ENCODE measurements at places on chromosomes 5 and 9. TPM values are rescaled to one million over a fixed set of nuclear protein-coding genes. Genes with fewer than 3 reads are reported as not detected.
A peak's percentile ranks its signal among the peaks of the same experiment; 100 is the strongest.

GRCh38 chr5:68380078-68380477, 164.5 kb downstream of the PIK3R1 start:
- H3K4me1 ChIP-seq = peaks cover 7% of the 10 kb centered on the region
- no peak for DNase-seq
- no peaks in the 10 kb centered on the region for H3K36me3 ChIP-seq
- no peaks in the 10 kb centered on the region for H3K27me3 ChIP-seq
- no peak overlapping the region for H3K4me3 ChIP-seq

GRCh38 chr5:107950776-107951175, 280.0 kb upstream of the EFNA5 start:
- no peaks in the 10 kb centered on the region for H3K36me3 ChIP-seq
- H3K4me3 ChIP-seq = no peak overlapping the region
- H3K27me3 ChIP-seq = no peaks in the 10 kb centered on the region
- no peak for DNase-seq

GRCh38 chr5:180201051-180201987, 7.7 kb downstream of the RASGEF1C start:
- H3K27me3 ChIP-seq = no peaks in the 10 kb centered on the region
- no peak overlapping the region for H3K4me3 ChIP-seq
- no peak overlapping the region for H3K27ac ChIP-seq
- peak; percentile 90 for DNase-seq
- no peaks in the 10 kb centered on the region for H3K4me1 ChIP-seq
- no peaks in the 10 kb centered on the region for H3K36me3 ChIP-seq

FOXD4L3 gene
- total RNA-seq = not detected

DNA sequence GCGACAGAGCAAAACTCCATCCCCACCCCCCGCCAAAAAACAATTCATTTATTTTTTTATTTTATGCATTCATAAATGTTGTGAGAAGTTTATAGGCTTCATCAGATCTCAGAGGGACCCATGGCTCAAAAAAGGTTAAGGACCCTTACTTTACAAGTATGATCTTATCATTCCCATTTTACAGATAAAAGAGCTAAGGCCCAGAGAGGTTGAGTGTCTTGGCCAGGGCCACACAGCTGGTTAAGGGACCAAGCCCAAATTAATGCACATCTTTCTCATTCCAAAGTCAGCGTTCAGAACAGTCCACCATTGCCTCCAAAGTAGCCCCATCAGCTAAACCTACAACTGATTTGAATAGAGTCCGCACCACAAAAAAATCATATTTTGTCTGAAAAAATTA, 67.8 kb downstream of the PPARGC1B start:
- no peak overlapping the region for H3K4me3 ChIP-seq
- H3K4me1 ChIP-seq = peaks cover 9% of the 10 kb centered on the region
- DNase-seq = no peak
- H3K27ac ChIP-seq = no peak overlapping the region
- no peaks in the 10 kb centered on the region for H3K36me3 ChIP-seq

- no peaks in the 10 kb centered on the region for H3K27me3 ChIP-seq
- no peaks in the 10 kb centered on the region for H3K36me3 ChIP-seq
- no peak overlapping the region for H3K4me3 ChIP-seq
- H3K4me1 ChIP-seq = peaks cover 7% of the 10 kb centered on the region
- no peak for DNase-seq
These were observed 44.7 kb upstream of the LMX1B start for GRCh38 chr9:126569036-126569435.
